ENCODE measurements at places on chromosomes 16 and 17. TPM values are rescaled to one million over a fixed set of nuclear protein-coding genes. Genes with fewer than 3 reads are reported as not detected.

CCDC40 gene
- 8.0 TPM for total RNA-seq

C16orf54 gene
- 3.1 TPM for total RNA-seq

KRT24 gene
- total RNA-seq = not detected

GAST gene
- total RNA-seq = not detected

TP53I13 gene
- 69.4 TPM for total RNA-seq

TEX14 gene
- total RNA-seq = 0.74 TPM

NPB gene
- total RNA-seq = 0.48 TPM
